Natural killer cell (primary cell): ENCODE measurements at places on chromosomes 1 and 21. TPM values are rescaled to one million over a fixed set of nuclear protein-coding genes. Genes with fewer than 3 reads are reported as not detected.

GRCh38 chr1:114341299-114341698, 169.7 kb downstream of the TRIM33 start:
- DNase-seq, result peak; percentile 69

The FALEC gene
- total RNA-seq, result not detected

DNA sequence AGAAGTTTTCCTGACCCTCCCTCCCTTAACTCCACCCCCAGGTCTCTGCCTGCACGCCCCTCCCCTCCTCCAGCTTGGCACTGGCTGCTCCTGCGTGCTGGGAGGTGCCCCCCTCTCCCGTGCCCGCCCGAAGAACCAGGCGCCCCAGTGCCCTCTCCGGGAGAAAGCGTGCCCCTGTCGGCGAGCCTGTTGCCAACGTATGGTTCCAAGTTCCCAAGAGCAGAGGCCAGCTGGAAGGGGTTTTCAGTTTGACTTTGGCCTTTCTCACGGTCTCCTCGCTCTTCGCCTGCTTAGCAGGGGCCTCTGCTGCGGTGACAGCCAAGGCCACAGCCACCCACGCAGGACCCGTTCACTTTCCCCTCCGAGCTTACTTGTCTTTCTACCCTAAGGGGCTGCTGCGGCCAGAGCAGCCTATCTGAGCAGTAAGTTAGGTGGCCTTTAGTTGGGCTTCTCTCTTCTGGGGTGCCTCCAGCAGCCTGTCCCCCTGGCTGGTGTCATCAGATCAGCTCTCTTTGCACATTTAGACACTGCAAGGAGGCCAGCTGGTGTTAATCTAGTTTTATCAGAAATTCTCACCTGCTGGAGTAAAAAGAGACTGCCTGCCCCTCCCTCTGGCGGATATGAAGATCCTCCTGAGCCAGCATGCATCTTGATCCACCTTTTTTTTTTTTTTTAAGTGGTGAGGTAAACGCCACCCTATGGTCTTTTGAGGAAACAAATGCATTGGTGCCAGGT, 1.5 kb downstream of the STUM start:
- no peak for DNase-seq

GRCh38 chr1:109864930-109865612, 45.6 kb upstream of the CSF1 start:
- no peak for DNase-seq

DNA sequence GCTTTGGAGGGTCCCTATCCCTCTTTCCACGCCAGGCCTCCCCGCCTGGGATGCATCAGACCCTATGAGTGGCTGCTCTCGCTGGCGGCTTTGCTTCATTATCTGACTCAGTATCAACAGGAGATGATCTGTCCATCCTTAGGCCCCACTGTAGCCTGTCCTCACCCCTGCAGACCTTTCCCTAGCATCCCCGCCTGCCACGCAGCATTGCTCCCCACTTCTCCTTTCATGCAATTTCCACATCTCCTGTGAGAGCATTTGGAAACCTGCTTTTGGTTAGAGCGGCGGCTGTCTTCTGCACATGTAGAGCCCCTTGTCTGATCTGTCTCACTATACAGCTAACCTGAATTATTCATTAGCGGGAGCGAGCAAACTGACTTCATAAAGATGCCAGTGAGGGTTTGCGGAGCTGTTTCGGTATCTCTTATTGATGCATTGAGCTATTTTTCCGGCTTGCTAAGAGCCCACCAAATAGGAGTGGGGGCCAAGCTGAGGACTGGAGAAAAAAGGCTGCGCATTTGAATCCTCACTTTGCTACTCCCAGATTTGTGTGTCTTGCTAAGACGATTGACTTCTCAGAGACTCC, 40.0 kb upstream of the ATP2B4 start:
- no peak for DNase-seq
